NCI-H226 (cell line): ENCODE measurements at places on chromosomes 16 and 17.

DNA sequence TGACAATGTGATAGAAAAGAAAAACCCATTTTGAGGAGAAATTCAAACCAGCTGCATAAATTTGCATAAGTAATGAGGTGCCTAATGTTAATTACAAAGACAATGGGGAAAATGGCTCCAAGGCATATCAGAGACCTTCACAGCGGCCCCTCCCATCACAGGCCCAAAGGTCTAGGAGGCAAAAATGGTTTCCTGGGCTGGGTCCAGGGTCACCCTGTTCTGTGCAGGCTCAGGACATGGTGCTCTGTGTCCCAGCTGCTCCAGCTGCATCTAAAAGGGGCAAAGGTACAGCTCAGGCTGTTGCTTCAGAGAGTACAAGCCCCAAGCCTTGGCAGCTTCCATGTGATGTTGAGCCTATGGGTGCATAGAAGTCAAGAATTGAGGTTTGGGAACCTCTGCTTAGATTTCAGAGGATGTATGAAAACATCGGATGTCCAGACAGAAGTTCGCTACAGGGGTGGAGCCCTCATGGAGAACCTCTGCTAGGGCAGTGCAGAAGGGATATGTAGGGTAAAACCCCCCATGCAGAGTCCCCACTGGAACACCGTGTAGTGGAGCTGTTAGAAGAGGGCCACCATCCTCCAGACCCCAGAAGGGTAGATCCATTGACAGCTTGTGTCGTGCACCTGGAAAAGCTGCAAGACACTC, 40.6 kb downstream of the IKZF3 start:
- no peak for DNase-seq

- DNase-seq: no peak
These were observed 96.6 kb downstream of the CYB561 start for GRCh38 chr17:63349478-63350000.

- no peak for DNase-seq
These were observed 316.3 kb downstream of the SEC14L1 start for GRCh38 chr17:77456951-77457548.

DNA sequence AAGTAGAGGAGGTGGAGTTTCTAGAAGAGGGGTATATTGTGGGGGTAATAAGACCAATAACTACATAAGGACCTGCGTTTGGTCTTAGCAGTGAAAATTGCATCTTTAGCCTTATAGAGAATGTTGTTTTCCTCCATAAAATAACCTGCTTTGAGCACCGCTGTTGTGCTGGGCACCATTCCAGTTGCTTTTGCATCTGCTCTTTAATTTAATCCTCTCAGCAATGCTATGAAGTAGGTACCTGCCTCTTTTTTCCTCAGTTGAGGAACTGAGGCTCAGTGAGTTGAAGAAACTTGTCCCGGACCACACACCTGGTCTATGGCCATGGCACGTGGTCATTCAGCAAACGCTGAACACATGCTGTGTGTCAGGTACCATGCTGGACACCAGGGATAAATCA, 238.1 kb downstream of the MSI2 start:
- no peak for DNase-seq

DNA sequence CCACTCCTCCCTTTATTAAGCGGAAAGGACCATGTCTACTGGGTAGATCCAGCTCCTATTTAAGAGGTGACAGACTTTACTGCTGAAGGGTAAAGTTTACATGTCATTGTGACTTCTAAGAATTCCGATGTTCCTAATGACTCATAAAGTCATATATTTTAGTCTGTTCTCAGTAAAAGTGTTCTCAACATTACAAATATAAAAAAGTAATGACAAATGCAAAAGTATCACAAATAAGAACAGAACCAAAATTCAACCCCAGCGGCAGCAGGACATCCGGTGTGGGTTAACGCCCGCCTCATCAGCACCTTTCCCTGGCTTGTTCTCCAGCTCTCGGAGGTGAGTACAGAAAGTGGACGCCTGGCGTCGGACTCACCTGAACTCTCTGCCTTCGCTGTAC, 6.8 kb downstream of the AXIN1 start:
- DNase-seq: no peak

DNA sequence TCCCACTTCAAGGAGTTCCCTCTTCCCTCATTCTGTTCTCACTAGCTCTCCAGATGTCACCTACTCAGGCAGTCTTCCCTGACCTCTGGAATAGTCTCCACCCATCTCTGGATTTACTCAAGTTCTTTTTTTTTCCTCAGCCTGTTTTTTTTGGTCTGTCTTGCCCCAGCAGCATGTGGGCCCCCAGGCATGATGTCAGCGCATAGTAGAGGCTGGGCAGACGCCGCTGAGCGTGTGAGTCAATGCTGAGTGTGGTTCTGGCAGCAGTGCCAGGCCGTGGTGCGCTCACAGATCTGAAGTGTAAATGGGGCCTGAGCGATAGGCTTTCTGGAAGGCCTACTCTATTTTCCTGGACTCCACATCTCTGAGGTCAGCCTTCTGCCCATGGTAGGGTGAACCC, 2.7 kb upstream of the KCNJ18 start:
- DNase-seq: peak; percentile 96

GRCh38 chr17:32335687-32336086, 6.3 kb downstream of the C17orf75 start:
- peak; percentile 76 for DNase-seq

DNA sequence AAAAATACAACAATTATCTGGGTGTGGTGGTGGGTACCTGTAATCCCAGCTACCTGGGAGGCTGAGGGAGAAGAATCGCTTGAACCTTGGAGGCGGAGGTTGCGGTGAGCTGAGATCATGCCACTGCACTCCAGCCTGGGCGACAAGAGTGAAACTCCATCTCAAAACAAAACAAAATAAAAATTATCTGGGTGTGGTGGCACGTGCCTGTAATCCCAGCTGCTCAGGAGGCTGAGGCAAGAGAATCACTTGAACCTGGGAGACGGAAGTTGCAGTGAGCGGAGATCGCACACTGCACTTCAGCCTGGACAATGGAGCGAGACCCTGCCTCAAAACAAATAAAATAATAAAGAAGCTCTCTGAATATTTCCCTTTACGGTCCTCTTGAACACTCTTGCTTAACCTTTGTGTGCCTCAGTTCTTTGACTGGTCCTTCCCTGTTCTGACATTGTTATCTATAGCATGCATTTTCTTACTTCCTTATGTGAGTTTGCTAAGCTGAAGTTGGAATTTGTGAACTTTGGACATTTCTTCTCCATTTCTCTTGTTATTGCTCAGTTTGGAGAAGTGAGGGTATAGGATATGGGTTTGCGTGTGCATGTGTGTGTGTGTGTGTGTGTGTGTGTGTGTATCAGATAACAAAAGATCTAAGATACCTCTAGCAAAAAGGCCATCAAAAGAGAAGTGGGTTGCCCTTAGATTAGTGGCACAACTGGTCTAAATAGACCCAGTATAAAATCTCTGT, 29.7 kb upstream of the WSB1 start:
- DNase-seq: no peak

GRCh38 chr16:69616082-69616481, 50.3 kb downstream of the NFAT5 start:
- no peak for DNase-seq

- no peak for DNase-seq
These were observed 5.7 kb upstream of the CHST4 start for GRCh38 chr16:71520550-71520949.

GRCh38 chr16:79542237-79542774, 58.2 kb downstream of the MAF start:
- no peak for DNase-seq

DNA sequence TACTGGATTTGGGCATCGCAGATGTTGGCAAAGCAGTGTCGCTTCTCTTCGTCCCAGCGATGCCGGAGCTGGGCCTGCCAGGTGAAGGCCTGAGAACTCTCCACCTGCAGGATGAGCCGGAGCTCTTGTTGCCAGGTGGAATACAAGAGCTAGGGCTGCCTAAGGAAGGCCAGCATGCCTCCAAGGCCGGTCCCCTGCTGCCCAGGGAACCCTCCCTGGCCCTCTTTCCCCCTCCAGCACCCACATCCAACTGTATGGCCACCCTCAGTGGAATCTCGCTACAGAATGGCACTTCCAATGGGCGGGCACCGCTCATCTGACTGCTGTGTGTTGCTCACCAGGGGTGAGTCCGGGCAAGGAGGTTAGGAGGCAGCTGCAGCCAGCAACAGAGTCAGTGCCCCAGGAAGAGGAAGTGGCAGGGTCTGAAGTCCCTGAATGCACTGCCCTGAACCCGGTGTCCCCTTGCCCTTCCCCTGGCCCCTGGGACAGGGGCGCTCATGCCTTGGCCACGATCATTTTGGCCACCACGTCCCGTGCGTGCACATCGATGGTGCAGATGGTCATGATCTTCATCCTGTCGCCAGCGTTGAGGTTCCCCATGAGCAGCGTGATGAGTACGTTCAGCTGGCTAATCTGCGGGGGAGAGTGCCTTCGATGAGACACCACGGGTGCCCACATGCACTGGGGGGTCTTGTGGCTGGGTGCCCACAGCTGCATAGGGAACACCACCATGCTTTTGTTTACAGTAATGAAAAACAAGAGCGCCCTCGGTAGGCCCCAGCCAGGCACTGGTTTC, 75.8 kb downstream of the DNAH17 start:
- DNase-seq: no peak

- DNase-seq: no peak
These were observed 4.8 kb downstream of the BTBD17 start for GRCh38 chr17:74356646-74357465.

DNA sequence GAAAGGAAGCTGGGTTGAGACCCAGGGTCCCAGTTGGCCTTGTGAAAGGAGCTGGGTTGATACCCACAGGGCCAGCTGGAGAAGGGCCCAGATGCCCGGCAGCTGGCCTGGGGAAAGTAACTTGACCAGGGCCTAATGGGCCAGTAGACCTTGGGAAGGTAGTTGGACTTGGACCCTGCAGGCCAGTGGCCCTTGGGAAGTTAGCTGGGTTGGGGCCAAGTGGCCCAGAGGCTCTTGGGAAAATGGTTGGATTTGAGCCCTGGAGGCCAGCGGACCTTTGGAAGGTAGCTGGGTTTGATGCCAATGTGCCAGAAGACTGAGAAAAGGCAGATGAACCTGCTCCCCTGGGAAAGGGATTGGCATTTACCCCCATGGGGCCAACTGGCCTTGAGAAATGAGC, 13.4 kb downstream of the CHTF8 start:
- no peak for DNase-seq

GRCh38 chr16:30085247-30085646, 6.5 kb downstream of the TBX6 start:
- DNase-seq: no peak

DNA sequence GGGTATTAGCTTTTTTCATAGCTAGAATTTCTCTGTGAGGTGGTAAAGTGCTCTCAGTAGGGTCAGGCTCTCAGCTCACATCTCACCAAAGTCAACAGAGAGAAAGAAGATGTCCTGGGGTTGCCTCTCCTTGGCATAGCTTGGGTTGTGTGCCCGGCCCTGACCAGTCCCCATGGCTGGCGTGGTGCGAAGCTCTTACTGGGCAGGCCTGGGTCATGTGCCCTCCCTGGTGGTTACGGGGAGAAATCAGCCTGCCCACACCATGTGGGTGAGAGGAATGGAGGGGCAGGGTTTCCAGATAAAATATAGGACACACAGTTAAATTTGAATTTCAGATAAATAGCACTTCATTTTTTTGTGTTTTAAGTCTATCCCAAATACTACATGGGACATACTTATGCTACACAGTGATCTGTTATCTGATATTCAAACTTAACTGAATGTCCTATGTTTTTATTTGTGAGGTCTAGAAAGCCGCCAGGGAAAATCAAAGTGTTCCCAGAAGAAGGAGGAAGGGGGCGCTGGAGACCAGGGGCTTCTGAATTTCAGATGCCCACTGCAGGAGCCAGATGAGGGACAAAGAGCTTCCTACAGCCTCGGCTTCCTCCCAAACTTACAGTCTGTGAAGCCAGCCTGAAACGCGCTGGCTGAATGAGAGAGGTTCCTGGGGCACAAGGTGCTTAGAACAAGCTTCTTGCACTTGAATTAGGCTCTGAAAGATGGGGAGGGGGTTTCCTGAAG, 45.4 kb downstream of the NKD1 start:
- DNase-seq: no peak

DNA sequence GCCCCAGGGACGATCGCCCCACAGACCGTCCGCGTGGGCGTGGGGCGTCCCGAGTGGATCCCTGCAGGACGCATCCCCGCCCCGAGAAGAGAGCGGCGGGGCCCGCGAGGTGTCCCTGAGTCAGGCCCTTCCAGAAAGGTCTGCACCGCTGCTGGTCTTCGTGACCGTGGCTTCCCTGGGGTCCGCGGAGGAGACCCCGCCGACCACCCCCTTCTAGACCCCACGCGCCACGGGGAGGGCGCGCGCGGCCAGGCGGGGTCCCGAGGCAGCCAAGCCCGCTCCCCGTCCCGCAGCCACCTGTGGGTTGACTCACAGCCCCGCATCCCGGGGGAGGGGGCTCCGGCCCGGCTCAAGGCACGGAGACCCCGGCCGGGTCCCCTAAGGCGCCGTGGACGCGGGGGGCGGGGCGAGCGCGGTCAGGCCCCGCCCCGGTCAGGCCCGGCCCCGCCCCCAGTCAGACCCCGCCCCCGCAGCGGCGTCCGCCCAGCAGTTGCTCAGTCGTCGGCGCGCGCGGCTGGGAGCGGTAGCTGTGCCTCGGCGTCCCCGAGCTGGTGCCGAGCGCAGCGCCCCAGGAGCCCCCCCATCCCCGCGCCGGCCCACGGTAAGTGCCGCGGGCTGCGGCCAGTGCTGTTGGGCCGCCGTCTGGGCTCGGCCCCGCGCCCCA, at the start of gene BAIAP3:
Gene BAIAP3, plus strand, starts transcription at position 497 of the 664 bp plus-strand sequence. CDS start 4,905 bp downstream, outside the sequence.
- no peak for DNase-seq

DNA sequence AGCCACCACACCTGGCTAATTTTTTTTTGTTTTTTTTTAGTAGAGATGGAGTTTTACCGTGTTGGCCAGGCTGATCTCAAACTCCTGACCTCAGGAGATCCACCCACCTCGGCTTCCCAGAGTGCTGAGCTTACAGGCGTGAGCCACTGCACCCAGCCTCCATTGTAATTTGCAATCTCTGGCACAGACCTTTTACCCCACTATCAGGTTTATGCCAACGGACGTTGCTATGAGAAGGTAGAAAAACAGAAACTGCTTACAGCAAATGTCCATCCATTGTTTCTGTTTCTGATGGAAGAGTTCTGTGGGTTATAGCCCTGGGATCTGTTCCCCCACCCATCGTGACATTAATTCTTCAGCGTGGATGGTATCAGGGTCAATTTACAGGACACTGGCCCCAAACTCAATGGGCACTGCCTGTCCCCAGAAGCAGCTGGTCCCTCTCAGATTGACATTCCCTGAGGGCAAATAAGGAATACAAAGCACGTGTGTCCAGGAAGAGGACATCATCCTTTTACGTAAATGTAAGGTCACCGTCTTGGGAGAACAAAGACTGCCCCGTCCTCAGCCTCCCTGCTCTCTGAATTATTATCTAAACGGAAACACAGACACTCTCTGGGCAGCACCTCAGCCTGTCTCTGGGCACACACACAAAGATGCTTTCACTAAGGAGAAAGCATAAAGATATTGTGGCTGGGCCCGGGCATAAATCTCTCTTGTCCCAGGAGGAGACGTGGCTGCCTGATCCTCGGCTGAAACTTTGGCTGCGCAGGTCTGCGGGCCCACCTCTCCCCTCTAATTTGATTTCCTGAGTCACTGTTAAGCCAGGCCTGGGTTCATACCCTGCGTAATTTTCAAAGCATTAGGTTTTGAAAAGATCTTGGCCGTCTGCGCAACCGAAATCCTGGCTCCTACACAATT, 5.2 kb downstream of the KCNG4 start:
- DNase-seq: no peak
